ENCODE measurements at places on chromosomes 16 and 17.

DNA sequence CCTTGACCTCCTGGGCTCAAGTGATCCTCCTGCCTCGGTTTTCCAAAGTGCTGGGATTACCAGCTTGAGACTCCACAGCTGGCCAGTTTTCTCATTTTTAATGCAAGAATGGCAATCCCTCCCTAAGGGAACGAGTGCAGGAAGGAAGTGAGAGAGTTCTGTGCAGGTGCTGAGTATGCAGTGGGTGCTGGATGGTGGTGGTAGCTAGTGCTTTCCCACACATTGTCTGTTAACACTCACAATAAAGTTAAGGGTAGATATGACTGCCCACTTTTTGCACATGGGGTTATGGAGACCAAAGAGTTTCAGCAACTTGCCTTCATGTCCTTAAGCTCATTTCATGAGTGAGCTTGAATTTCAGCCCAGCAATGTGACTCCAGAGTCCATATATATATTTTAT is 18.5 kb downstream of the RGS9 start:
- DNase-seq: no peak

DNA sequence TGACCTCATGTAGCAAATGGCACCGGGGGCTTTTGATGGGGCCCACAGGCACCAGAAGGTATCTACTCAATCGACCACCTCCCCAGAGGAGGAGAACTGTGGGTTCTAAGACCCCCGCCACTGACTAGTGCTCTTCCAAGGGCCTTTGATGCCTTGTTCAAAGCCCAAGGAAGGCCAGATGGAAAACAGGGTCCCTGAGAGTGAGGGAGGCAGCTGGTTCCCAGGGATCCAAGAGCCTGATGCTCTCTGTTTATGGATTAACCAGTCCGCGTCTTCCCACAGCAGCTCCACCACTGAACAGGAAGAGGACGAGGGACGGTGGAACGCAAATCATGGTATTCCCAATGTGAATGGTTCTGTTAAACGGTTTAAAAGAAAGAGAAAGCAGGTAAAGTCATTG is 7.6 kb downstream of the PHB1 start:
- DNase-seq: no peak

DNA sequence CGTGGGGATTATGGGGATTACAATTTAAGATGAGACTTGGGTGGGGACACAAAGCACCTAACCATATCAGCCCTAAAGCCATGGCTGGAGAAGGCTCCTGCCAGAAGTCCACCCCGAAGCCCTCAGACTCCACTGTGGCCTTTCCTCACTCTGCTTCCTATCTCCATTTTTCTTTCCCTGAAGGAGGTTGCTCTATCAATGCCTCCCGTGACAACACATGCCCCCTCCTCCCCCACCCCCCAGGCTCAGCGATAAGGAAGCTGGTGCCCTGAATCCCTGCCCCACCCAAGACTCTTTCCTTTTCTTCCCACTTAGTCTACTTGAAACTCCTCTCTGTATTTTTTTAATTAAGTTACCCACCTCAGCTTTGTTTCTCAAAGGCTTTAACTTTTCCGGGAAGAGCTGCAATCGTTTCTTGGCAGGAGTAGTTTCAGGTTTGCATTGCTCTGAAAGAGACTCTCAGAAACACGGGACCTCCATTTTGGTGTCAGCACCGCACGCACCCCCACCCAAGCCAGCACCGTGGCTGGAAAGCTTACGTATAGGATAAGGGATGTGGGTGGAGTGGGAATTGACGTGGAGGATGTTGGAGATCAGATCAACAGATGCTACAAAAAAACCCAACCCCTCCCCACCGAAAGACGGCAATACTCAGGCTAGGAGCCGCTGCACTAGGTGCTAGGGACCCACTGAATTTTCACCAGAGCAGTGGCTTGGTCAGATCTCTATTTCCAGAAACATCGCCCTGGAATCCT is 15.2 kb upstream of the CA4 start:
- no peak for DNase-seq

GRCh38 chr17:7130621-7131422 is 16.2 kb upstream of the ASGR2 start:
- no peak for DNase-seq

DNA sequence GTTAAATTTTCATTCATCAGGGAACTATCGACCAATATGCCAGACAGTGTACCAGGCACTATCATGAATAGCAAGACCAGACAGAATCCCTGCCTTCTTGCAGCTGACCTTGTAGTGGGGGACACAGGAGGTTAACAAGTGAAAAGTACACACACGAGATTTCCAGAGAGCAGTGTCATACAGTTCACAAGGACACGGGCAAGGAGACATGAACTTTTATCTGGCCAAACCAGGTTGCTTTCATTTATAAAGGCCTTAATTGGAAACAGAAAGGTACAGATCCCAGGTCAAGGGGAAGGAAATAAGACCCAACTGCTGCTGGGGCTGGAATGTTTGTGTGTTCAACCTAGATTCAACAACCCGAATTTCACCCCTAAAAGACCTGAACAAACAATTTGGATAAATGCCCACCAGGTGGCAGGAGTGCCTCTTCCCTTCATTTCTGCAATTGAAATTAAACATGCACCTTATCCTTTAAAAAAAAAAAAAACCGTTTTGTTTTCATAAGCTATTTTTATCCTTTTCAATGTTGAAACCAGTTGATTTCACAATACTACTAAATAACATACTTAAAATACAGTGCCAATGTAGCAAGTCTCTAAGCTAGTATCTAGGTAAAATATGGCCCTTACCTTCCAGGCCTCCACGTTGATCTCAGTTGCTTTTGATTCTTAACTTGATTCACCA is 65.9 kb downstream of the EMP2 start:
- DNase-seq: no peak

DNA sequence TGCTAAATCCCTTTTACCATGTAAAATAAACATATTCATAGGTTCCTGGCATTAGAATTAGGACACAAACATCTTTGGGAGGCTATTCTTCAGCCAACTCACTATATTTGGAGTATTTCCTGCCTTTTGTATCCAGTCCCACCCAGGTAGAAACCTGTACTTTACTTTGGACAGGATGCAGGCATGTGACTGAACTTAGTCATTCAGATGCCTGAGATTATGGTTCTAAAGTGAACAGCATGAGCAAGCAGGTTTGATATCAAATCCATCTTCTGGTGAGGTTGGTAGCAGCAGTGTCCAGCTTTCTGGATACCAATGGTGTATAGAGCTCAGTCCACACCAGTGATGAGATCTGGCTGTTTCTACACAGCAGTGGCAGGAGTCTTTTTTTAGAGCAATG is 20.2 kb downstream of the CA10 start:
- no peak for DNase-seq

DNA sequence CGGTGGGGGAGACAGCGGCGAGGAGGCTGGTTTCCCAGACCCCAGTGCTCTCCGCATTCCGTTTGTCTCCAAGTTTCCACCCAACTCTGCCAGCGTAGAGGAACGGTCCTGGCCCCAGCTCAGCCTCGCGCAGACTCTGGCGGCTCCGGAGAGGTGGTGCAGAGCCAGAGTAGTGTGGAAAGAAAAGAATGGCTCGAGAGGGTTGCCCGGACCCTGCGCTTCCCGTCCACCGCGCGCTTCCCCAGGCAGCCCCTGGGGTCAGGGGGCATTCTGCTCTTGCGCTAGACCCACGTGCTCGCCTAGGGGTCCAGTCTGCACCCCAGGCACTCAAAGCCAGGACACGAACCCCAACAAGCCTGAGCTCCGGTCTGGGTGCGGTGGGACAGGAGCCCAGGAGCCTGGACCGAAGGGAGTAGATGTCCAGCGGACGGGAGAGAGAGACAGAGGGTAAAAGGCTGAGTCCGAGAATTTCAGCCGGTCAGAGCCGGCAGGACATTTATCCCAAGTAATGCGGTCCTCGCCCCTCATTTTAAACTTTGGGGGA is 3.8 kb downstream of the PMP22 start:
- DNase-seq: no peak

DNA sequence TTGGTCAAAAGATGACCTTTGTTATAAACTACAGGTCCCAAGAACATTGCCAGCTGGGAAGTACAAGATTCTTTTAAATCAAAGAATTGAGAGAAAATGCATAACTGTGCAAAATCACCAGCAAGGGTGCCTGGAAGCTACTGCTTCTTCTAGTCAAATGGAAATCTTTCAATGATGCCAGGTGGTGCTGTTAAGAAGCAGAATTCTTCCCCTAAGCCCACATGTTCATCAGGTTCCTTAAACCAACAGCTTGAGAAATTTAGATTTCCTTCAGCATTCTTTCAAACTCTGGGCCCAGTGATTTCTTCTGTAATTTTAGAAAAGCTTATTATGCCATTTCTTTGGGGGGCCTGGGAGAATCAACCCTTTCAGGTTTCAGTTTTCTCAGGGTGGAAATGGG is 207.8 kb upstream of the WSCD1 start:
- DNase-seq: no peak

- no peak for DNase-seq
These were observed 21.2 kb downstream of the SLC38A10 start for GRCh38 chr17:81273698-81274470.

GRCh38 chr17:66837885-66838665 is 3.2 kb downstream of the CACNG5 start:
- no peak for DNase-seq

DNA sequence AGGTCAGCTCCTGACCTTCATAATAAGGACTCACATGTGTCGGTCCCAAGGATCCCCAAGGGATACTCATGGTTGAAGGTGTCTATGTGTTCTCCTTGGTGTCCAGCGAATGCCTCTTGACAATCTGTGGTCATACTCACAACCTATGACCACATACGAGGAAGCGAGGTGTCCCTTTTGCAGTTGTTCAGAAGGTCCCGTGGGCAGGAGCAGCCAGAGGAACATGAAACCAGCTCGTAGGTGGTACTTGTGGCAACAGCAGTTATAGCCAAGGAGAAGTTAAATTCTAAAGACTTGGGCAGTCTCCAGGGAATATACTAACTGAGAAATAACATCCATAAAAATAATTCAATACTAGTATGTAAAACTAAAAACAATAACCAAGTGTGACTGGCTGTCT is 685.3 kb downstream of the WWOX start:
- DNase-seq: no peak

GRCh38 chr16:88508376-88508867 is 55.3 kb downstream of the ZFPM1 start:
- DNase-seq: no peak

DNA sequence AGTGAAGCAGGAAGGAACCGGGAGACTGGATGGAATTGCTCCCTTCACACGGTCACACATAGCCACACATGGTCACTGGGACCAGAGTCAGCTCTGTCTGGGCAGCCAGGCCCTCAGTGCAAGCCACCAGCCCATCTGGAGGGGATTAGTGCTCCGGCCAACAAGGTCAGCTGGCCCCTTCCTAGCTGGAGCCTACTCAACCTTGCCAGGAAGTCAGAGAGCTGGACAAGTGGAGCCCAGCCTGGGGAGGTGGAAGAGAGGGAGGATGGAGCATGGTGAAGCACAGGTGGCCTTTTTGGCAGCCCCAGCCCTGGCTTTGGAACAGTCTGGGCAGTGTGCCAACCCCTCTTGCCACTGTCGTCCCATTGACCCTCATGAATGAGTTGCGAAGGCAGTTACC is 3.7 kb upstream of the CACNA1G start:
- DNase-seq: no peak

DNA sequence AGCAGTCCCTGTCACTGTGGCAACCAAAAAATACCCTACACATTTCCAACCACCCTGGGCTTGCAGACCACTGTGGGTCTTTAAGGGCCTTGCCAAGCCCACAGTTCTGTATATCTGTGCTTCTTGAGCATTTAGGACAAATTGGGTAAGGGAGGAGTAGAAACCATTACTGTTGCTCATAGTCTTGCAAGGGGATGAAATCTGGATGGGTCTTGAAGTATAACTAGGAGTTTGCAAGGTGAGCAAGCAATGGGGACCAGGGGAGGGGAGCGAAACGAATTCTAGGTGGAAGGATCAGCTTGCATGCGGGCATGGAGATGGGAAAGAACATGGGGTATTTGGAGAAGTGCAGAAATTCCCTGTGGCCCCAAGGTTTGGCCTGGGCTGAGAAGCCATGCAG is 202.9 kb downstream of the RAB11FIP4 start:
- DNase-seq: no peak

- peak; percentile 80 for DNase-seq
These were observed 10.6 kb upstream of the TERF2 start for GRCh38 chr16:69396187-69397061.

DNA sequence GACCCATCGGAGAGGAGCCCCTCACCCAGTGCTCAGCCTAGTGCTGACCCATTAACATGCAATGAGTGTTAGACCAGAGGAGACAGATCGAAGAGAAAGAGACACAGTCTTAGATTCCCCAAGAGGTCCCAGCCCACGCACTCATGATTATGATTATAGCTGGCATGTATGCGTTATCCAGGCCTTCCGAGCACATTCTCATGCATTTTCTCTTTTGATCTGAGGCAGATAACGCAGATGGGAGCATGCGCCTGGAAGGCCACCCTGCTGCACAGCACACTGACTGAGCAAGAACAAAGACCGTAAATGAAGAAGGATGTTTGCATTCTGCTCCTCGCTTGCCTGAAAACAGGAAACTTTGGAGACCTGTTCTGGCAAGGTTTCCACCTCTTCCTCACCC is 232.7 kb downstream of the SOX9 start:
- DNase-seq: no peak

DNA sequence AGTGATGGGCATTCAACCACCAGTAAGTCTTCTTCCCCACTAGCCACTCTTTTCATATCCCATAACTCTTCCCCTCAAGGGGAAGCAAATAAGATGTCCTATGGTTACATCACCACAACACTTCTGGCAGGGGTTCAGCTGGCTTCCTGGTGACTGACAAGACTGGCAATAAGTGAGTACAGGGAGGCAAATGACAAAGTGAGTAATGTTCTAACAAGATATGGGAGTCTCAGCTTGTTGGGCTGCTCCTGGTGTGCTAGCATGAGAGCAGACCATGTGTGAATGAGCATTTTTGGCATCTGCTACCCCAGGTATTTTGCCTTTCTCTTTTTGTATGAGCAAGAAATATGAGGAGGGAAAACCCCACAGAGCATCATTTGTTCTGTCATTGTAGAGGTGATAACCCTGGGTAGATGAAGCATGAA is 9.9 kb downstream of the TMIGD1 start:
- DNase-seq: peak; percentile 52

- no peak for DNase-seq
These were observed 9.4 kb upstream of the TMEM88 start for GRCh38 chr17:7845359-7846062.

DNA sequence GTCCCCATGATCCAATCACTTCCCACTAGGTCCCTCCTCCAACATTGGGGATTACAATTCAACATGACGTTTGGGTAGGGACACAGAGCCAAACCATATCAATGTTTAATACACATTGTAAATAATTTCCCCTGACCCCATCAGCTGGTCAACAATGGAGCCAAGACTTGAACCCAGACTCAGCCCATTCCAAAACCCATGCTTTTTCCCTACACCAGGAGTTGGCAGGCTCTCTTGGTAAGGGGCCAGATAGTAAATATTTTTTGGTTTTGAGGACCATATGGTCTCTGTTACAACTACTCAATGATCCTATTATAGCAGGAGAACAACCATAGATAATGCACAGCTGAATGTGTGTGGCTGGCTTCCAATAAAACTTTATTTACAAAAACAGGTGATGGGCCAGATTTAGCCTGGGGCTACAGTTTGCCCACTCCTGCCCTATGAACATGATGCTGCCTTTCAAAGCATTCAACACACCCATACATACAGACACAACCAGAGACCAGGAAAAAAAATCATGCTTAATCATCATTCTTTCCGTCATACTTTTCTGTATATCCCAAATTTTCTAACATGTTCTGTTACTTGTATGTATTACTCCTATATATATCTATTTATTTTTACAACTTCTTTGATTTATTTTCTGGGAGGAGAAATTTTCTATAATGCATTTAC is 22.1 kb upstream of the MSI2 start:
- no peak for DNase-seq

- no peak for DNase-seq
These were observed 10.5 kb downstream of the AP2B1 start for GRCh38 chr17:35597604-35598003.

Measured in epithelial cell of prostate (primary cell).